Spleen (tissue), 13 donors: ENCODE measurements at places on chromosomes 16 and 17. TPM values are rescaled to one million over a fixed set of nuclear protein-coding genes. Genes with fewer than 3 reads are reported as not detected.

DNA sequence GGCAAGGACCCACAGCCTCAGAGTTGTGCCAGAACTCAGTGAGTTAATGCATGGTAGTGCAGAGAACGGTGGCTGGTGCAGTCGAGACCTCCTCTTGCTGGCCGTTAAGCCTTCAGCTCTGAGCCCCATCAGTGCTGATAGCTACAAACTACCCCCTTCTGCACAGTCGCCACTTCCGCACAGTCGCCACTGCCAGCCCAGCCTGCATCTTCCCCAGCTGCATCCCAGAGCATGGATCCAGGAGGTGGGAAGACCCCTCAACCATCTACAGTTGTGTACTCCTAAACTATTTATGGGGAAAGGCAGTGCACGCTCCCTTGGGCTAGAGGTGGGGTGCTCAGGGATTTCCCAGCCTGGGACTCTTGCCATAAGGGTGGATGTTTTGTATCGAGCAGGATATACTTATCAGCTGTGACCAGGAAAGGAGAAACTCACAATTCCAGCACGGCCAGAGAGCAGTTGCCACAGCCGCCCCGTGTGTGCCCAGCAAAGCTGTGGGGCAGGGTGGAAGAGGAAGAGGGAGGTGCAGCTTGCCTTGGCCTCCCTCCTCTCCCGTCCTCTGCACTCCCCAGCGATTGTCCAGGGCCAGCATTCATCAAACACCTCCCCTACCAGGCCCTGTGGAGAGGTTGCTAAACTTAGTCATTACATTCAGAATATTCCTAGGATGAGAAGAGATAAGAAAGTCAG is 49.5 kb upstream of the CMIP start:
- DNase-seq: no peak

- DNase-seq: no peak
These were observed 68.5 kb downstream of the RPA1 start for GRCh38 chr17:1898332-1898731.

GRCh38 chr16:1743376-1744337 is 27.7 kb downstream of the NME3 start:
- DNase-seq: no peak

DNA sequence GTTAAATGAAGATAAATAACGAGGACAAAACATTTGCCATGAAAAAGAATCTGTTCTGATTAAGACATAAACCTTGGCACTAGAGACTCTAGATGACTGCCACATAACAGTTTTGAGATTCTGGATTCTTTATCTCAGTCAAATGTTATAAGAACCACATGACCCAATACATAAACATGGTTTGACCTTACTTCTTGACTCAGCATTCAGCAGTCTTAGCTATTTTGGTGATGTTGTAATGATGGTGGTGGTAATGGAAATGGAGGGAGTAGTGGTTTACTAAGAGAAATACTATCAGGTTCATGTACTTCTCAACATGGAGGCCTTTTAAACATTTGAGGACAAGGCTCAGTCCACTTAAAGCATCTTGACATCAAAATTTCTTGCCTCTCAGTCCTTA is 925.4 kb downstream of the CDH11 start:
- no peak for DNase-seq

DNA sequence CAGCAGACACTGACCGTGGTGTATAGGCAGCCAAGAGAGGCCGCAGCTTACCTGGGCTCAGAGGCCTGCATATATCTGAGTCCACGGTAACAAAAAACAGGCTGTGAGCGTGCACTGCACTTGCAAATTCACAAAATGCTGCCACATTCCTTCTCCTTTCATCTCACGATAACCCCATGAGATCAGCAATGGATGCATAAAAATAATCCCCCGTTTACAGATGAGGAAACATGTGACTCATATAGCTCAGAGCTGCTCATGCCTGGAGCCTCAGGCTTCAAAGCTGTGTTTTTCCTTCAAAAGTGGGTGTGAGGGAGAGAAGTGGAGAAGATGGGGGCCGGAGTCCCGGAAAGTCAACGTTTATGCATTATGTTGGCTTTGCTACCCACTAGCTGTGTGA is 118.3 kb upstream of the FOXF1 start:
- no peak for DNase-seq

DNA sequence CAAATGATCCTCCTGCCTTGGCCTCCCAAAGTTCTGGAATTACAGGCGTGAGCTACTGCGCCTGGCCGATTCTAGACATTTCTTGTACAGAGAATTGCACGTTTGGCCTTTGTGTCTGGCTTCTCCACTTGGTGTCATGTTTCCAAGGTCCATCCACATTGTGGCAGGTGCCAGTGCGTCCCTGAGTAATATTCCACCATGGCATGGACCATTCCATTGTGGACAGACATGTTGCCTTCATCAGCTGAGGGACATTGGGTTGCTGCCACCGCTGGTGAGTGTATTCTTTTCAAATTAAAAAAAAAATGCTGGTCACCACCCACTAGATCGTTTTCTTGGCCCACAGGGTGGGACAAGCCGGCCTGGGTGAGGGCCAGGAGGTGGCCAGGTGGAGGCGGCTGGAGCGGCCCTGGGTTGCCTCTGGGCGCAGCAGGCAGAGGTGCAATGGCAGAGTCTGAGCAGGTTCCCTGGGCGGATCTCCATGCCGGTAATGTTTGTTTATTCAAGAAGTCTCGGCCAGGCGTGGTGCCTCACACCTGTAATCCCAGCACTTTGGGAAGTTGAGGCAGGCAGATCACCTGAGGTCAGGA is 274.1 kb downstream of the SEC14L1 start:
- no peak for DNase-seq

GRCh38 chr16:72961115-72961832 is 86.7 kb downstream of the ZFHX3 start:
- DNase-seq: no peak

GRCh38 chr16:89094252-89094879 is 714 bp downstream of the ACSF3 start:
- DNase-seq: no peak

The ETV4 gene
- total RNA-seq: not detected

The OTOP2 gene
- total RNA-seq: not detected

The EEF2KMT gene
- 8.3 TPM for total RNA-seq

The CACNA1H gene
- 1.2 TPM for total RNA-seq
